Stimulated activated CD8-positive, alpha-beta memory T cell treated with anti-CD3 and anti-CD28 coated beads, Interleukin-4, amount 100 ng/mL, for 1 hour (primary cell): ENCODE measurements at places on chromosomes 3 and 15.

GRCh38 chr3:70982700-70983140, 600.8 kb downstream of the FOXP1 start:
- DNase-seq: no peak

DNA sequence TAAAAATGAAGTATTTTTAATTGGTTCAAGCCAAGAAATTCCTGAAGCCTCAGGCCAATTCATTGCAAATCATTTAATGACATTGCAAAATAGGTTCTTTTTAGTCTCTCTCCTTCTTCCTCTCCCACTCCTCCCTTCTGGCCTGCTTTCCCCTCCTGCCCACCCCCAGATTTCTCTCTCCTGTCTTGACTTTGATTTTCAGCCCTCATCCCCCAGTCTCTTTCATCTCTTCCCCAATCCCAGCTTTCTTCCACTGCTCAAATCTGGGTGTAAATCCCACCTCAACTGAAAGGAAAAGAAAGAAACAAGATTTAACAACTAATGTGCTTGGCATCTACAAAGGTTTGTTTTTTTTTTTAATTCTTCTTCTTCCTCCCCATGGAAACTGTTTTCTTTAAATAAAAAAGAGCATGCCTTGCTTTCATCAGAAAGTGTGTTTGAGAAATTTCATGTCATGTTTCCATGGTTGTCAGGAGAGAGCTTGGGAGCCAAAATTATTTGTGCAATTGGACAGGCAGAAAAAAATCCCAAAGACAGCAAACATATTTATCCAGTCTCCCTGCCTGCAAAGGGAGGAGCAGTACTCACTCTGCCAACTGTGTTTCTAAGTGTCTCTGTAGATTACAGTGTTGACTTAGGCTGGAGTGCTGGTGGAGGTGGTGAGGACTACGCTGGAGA, 50.4 kb downstream of the BOC start:
- no peak for DNase-seq

GRCh38 chr15:63243101-63243500, 34.3 kb upstream of the APH1B start:
- no peak for DNase-seq

DNA sequence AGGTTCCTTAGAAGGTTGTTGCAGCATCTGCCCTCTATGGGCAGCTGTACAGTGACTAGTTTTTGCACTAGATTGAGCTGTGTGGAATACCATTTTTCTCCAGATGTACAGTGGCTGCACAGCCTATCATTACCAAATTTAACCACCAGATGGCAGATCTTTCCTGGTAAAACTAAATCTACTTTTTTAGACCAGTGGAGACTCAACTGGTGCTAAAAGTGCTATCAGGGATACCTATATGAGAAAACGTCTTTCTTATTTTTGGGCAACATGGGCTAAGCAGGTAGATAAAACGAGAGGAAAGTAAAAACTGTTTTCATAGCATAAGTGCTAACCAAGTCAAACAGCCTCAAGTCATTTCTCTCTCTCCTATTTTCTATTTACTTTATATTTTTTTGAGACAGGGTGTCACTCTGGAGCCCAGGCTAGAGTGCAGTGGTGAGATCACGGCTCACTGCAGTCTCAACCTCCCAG, 21.2 kb downstream of the IGSF10 start:
- no peak for DNase-seq

GRCh38 chr3:169241630-169241990, 421.9 kb downstream of the MECOM start:
- no peak for DNase-seq

GRCh38 chr15:59866642-59867041, 137.5 kb upstream of the FOXB1 start:
- DNase-seq: no peak
